Stimulated activated CD8-positive, alpha-beta memory T cell treated with anti-CD3 and anti-CD28 coated beads, Interleukin-4, amount 100 ng/mL, for 1 hour (primary cell): ENCODE measurements at places on chromosomes 5 and 9.

GRCh38 chr9:103992938-103993579 is 101.0 kb upstream of the SMC2 start:
- DNase-seq: no peak

GRCh38 chr9:99366621-99367020 is 144.5 kb downstream of the SEC61B start:
- DNase-seq: no peak

DNA sequence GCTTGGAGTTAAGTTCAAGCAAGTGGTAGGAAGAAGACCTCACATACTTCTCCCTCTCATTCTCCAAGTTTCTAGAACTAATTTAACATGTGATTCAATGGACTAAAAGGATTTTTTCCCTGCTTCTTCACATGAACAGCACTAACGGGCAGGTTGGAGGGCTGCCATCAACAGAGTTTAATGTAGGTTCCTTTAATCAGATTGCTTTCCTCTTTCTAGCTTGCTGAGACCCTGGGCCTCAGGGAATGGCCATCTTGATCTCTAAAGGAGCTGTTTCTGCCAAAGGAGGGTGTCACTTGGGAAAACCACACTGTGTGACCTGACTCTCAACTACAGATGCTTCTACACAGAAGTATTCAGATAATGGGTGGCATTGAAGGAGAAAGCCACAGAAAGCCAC is 223.3 kb downstream of the PIK3R1 start:
- DNase-seq: no peak

GRCh38 chr9:100028201-100028784 is 70.5 kb downstream of the ERP44 start:
- DNase-seq: peak; percentile 37

DNA sequence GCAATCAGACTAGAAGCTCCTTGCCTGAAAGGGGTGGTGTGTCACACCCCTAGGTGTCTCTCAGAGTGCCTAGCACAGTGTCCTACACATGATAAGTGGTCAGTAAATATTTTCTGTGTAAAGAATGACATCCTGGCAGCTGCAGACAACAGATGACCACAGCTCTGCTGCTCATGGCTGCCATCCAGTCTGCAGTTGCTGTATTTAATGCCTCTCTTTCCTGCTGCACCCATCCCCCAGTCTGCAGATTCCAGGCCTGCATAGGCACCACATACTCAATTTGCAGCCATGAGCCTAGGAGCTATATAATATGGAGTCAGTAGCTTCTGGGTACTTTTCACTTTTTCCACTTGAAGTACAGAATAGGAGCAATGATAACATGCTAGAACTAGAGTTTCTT is 94.9 kb upstream of the NR4A3 start:
- no peak for DNase-seq

DNA sequence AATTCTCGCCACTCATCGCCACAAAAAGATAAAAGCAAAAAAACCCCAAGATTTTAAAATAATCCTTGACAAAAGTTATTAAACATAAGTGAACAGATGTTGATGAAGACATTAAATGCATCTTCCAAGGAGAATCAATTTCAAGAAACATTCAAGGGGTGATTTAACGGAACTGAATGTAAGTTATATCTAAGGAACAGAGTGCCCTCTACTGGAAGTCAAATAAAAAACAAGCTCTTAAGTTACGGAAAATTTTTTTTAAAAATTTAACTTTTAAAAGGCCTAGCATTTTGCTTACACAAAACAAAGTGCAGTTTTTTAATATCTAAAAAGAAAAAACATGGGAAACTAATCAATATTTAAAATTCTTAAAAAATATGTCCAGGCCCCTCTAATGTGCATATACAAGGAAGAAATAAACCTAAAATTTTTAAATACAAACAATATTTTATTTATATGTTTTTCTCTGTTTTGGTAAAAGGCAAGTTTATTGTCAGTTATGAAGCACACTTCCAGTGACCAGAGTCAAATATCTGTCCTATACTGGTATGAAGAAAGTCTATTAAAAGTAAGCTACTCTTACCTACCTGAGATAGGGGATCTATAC is 28.0 kb downstream of the TEX10 start:
- DNase-seq: no peak

DNA sequence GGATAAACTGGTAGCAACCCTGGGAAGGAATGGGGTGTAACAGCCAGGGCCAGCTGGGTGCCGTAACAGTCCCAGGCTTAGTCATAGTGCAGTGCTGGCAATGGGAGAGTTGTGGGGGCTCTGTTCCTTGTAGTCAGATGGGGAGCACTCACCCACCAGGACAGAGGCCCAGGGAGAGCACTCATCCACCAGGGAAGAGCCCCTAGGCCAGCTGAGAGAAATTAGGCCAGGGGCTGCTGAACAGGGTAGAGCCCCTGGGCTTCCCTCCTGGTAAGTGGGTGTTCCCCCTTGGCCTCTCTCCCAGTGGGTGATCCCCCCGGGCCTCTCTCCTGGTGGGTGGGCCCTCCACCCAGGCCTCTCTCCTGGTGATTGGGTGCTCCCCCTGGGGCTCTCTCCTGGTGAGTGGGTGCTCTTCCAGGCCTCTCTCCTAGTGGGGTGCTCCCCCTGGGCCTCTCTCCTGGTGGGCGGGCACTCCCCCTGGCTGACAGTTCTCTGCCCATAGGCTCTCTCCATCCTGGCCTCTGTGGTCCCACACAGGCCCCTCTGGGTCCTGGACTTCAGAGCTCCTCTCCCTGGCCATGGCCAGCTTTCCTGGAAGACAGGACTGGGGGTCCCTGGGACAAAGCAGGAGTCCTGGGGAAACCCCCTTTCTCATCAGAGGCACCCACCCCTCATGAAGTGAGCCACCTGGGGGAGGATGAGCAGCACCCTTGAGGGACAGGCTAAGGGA is 13.4 kb downstream of the FGD3 start:
- DNase-seq: no peak

DNA sequence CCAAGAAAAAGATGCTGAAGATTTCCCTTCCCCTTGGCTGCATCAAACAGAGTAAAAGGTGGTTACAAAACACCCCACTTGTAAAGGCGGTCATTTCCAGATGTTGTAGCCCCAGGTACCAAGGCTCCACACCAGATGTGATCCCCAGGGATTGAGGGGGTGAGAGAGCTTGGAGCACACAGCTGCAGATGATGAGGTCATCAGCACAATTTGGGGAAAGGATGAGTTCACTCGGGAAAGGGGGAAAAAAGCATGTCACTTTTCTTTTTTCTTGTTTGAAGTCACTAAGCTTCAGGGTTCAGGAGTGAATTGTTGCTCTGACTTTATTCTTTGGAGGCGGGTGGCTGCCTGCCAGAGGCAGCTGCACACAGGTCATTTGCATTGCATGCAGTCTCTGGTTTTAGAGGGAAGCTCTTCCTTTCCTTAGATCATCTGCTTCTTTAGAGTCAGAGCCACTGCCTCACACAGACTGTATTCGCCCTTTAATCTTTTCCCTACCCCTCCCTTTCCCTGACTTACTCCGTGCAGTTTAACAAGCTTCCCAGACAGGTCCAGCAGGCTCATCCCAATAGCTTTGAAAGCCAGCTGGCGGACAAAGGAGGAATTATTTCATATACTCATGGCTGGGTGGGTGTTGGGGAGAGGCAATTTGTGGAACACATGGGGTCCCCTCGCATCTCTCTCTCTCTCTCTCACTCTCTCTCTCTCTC is 409.3 kb upstream of the SLC24A2 start:
- DNase-seq: no peak

DNA sequence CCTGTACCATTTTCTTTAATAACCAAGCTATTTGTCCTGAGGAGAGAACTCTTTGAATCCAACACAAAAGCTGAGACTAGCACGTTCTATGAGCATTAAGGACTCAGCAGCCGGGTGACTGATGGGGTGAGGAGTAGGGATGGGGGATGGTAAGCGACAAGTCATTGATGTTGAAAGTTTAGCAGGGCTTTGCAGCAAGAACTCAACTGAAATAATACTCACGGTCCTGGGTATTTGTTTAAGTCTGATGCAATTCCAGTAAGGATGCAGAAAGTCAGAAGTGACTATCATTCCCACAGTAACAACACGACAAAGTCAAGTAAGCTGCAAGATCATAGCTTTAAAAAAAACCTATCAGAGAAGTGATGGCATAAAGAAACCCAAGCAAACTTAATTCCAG is 131.1 kb downstream of the ACTL7B start:
- DNase-seq: no peak

- DNase-seq: no peak
These were observed 56.1 kb upstream of the MAST4 start for GRCh38 chr5:66540078-66540477.

- no peak for DNase-seq
These were observed 91.1 kb upstream of the CD180 start for GRCh38 chr5:67287510-67288268.

GRCh38 chr5:80502800-80503199 is 14.9 kb downstream of the FAM151B start:
- DNase-seq: no peak

DNA sequence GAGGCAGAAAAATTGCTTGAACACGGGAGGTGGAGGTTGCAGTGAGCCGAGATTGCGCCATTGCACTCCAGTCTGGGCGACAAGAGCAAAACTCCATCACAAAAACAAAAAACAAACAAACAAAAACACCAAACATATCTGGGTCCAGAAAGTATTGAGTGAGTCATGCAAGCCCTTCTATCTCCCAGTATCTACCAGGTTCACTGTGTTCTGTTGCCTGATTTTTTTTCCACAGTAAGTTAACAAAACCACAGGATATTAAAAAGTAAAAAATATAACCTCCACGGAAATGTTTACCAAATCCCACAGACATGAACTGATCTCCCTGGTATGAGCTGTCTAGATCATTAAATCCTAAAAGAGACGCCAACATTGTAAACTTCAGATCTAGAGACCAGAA is 94.4 kb downstream of the ANKH start:
- DNase-seq: no peak

GRCh38 chr9:87796196-87796595 is 70.3 kb downstream of the CTSL start:
- no peak for DNase-seq

DNA sequence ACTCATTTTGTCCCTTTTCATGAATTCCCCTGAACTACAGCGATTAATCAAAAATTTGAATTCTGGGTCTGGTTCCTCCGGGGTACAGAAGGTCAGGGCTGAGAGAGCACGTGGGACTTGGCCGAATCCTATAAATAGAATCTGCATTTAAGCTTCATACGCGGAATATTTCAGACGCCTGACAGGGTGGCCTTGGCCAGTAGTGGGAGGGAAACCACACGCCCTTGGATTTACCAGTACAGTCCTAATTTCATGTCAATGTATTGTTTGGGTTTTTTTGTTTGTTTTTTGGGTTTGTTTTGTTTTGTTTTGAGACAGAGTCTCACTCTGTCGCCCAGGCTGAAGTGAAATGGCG is 21.5 kb upstream of the NIPBL start:
- DNase-seq: no peak

- DNase-seq: no peak
These were observed 72.3 kb downstream of the STRBP start for GRCh38 chr9:123196124-123196523.

GRCh38 chr5:27172693-27173092 is 134.3 kb upstream of the CDH9 start:
- DNase-seq: no peak

DNA sequence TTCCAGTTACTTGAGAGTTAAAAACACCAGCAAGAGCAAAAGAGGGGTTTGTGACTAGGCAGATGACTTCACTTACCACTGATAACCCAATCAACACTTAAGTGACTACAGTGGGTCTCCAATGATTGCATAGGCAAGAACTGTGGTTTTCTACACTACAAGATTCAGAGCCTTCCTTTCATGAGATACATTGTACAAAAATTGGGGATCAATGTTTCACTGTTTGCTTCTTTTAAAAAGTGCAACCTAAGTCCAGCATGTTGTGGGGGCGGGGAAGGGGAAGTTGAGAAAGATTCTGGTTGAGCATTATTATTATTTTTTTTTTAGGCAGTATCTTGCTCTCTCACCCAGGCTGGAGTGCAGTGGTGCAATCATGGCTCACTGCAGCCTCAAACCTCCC is 3.6 kb downstream of the IQGAP2 start:
- no peak for DNase-seq

- no peak for DNase-seq
These were observed 74.9 kb upstream of the CACNA1B start for GRCh38 chr9:137802521-137803243.

DNA sequence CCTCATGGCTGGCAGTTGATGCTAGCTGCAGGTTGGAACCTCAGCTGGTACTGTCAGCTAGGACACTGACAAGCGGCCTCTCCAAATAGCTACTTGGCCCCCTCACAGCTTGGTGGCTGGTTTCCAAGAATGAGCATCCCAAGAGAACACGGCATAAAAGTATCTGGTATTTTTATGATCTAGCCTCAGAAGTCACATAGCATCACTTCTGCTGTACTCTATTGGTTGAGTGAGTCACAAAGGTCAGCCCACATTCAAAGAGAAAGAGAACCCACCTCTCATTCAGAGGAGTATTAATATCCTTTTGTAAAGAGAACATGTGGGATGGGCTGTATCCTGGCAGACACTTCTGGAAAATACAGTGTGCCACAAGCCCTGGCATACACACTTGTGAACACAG is 6.0 kb upstream of the SIL1 start:
- no peak for DNase-seq

DNA sequence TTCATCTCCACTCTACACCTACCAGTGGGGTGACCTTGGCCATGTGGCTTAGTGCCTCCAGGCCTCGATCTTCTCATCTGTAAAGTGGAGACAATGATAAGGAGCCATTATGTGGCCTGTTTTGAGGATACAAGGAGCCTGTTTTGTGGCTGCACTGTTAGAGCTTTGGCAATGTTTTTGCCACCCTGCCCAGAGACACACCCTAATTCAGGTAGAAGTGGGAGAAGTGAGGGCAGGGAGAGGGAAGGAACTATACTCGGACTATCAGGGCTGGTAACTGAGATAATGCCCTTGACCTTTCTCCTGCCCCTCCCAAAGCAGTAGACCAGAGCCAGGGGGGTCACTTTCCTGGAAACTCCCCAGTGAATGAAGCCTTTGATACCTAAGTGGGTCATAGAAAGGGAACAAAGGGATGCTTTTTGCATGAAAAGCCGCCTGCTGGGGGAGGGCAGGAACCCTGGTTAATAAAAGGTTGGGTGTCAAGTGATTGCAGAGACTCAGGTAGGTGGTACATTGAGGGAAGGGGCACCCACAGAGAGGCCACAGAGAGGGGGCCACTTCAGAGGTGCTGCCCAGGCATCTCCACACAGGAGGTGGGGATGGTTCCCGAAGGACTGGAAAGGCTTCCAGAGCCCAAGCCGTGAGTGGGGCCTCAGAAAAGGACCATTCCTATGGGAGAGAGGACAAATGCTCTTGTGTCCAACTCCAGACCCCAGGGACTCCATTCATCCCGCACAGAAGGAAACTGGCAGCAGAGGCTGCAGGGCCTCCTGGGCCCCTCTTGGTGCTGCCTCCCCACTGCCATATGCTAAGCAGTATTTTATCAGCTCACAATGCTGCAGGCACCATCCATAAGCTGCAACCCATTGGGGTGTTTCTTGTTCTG is 42.3 kb upstream of the VDAC1 start:
- no peak for DNase-seq
